Keratinocyte (primary cell): ENCODE measurements at places on chromosomes 2 and 18. TPM values are rescaled to one million over a fixed set of nuclear protein-coding genes. Genes with fewer than 3 reads are reported as not detected.

ELOA2 gene
- polyA plus RNA-seq: not detected in 3 replicates

KCMF1 gene
- 75.9 to 111 TPM (median 95.1 TPM) in 3 replicates for polyA plus RNA-seq

DNA sequence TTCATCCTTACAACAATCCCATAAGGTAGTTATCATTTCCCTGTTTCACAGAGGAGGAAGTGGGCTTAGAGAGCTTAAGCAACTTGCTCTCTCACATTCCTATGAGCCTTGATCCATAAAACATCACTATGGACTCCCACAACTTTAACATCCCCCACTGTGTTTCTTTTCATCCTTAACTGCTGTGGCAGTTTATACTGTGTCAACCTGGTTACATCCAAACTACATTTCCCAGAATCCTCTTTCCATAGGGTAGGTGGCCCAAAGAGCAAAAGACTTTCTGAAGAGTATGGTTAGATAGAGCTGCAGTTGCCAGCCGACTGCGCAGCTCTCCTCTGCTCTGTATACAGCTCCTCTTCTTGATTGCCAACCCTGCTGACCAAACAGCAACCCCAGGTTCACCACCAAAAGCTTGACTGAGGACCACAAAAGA, 22.5 kb downstream of the MAP3K2 start:
- no peak for DNase-seq

DNA sequence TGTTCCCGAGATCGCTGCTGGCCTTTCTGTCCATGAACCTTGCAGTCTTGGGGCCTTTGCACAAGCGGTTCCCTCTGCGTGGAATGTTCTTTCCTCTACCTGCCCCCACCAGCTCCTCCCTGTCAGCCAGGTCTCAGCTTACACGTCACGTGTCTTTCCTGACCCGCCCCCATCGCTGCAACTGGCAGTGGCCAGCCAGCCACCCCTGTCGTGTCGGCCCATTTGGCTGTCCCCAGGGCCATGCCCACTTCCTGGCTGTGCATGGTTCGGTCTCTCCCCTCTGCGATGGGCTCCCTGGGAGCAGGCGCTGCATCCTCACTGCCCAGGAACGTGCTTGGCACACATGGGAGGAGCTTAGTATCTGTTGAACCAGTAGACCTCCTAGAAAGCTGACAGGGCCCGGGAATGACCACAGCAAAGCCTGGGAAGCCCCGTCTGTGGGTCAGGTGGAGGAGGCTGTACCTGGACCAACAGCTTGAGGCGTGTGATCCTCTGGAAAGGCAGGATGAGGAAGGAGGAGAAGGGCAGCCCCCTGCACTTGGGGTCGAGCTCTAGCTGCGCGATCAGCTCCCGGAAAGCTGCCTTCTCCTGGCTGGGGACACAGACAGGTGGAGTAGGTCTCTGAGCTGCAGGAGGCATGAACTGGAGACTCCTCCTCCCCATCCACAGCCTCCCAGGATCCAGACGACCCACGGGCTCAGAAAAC, 21.0 kb downstream of the SNORC start:
- no peak for DNase-seq

GRCh38 chr18:26700201-26700600, 151.8 kb upstream of the KCTD1 start:
- no peak for DNase-seq

- no peak for DNase-seq
Observed at GRCh38 chr2:70062270-70062669, 25.0 kb upstream of the PCBP1 start.

LOXHD1 gene
- not detected in 3 replicates for polyA plus RNA-seq

GRCh38 chr2:205218056-205218455, 464.2 kb upstream of the NRP2 start:
- DNase-seq: no peak

- no peak for DNase-seq
Observed at GRCh38 chr18:10265560-10266333, 188.7 kb upstream of the APCDD1 start.

- no peak for DNase-seq
Observed at GRCh38 chr18:1421502-1421901, 516.8 kb downstream of the ADCYAP1 start.

- no peak for DNase-seq
Observed at GRCh38 chr18:22688877-22689496, 244.1 kb upstream of the RBBP8 start.

PFN4 gene
- 0.14 to 0.28 TPM (median 0.16 TPM) in 3 replicates for polyA plus RNA-seq

- DNase-seq: no peak
Observed at GRCh38 chr2:173962583-173963110, 2.5 kb downstream of the SP3 start.

GRCh38 chr18:64091526-64091925, 57.4 kb downstream of the LINC00305 start:
- no peak for DNase-seq

HRH4 gene
- 0.01 to 0.15 TPM (median 0.03 TPM) in 3 replicates for polyA plus RNA-seq

CGREF1 gene
- polyA plus RNA-seq: 1.1 to 1.4 TPM (median 1.3 TPM) in 3 replicates

- DNase-seq: no peak
Observed at GRCh38 chr2:55025082-55025481, 25.2 kb downstream of the RTN4 start.

DNA sequence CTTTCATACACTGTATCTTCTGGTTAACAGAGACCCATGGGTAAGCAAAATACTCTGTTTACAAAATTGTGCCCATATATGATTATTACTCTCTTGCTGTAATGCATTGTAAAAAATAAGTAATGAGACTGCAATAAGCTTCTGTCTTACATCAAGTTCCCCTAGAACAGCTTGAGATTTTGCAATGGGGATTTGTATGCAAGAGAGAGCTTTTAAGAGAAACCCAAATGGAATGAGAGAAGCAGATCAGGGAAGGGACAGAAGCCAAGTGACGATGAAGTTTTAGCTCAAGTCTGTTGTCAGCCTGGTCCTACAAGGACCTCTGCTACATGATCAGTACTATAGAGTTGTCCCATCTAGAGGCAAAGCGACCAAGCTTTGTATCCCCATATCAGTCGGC, 218.1 kb upstream of the VWC2L start:
- DNase-seq: no peak

- DNase-seq: no peak
Observed at GRCh38 chr2:206766057-206766930, 888 bp downstream of the FASTKD2 start.

DNA sequence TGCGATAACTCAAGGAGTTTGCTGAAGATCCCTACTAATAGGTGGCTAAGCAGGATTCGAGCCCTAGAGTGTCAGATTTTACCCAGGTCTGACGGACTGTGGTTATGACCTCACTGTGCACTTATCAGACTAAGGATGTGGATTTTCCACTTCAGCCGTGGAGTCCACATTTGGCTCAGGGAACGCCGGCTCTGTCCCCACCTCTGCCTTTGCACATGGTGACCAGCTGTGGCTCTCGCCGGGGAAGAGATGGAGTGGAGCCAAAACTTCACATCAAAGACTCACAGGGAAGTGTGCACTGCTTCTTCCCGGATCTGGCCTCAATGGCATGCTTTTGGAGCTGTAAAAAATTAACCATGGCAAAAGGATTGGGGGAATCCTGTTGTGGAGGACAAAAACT, 249.3 kb upstream of the APCDD1 start:
- no peak for DNase-seq

DNA sequence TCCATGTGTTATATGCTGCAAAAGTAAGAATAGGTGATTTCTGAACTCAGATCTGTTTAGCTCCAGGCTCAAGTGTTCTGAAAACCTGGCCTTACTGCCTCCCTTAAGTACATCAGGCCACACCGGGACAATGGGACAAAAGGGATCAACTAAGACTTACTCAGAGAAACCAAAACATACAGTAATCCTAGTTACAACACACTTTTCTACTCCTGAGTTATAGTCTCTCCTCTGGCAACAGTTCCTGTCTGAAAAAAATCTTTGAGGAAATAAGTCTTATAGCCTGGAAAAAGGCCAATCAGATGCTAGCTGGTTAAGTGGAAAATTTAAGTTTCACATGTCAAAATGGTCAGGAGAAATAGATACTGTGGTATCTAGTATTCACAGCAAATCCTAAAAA, 5.6 kb downstream of the METTL5 start:
- DNase-seq: no peak

GRCh38 chr2:11705711-11706110, 35.7 kb upstream of the NTSR2 start:
- no peak for DNase-seq

ARHGAP15 gene
- polyA plus RNA-seq: 0.21 TPM in 1 of 3 replicates, not detected in the others

DNA sequence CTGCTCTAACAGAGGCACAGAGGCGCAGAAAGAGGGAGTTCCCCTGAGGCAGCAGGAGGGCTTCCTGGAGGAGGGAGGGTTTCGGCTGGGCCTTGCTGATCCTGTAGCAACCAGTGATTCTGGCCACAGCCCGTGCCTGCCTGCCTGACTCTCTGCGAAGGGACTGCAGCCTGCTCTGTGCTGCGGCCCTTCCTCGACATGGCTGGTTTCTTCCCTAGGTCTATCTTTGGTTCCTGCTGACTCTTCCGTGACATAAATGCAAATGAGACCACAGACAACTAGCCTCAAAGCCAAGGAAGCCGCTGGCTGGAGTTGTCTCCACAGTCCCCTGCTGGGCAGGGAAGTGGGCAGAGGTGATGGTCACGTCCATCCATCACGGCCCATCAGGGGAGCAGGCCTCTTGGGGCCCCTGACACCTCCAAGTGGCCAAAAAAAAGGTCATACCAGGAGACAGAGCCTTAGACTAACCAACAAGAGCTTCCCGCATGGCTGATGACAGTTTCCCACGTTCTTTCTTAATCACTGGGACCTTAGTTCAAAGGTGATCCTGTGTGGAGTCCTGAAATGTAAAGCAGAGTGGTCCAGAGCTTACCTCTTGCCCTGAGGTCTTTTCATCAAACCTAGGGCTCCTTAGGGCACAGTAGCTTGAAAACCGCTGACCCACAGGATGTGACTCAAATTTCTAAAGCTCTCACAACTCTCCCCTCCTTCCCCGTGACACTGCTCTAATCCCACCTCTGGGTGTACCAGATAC, 55.3 kb downstream of the HS1BP3 start:
- DNase-seq: no peak

CXCR4 gene
- polyA plus RNA-seq: 0.06 to 0.21 TPM (median 0.08 TPM) in 3 replicates

DNA sequence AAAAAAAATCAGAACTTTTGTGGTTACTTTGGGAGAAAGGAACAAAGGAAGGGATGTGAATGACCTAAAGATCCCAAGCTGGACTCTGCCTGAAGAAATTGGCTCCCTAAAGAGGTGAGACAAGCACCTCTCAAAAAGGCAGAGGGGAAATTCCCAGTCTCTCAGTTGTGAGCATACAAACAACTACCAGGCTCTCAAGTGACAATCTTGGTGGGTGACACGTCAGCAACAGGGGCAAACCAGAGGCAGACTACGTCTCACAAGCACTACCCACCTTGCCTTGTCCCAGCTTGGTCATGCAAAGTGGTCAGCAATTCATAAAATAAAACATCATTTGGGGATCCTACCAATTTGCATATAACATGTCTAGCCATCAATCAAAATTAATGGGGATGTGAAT, 24.3 kb upstream of the LRATD1 start:
- DNase-seq: no peak

DNA sequence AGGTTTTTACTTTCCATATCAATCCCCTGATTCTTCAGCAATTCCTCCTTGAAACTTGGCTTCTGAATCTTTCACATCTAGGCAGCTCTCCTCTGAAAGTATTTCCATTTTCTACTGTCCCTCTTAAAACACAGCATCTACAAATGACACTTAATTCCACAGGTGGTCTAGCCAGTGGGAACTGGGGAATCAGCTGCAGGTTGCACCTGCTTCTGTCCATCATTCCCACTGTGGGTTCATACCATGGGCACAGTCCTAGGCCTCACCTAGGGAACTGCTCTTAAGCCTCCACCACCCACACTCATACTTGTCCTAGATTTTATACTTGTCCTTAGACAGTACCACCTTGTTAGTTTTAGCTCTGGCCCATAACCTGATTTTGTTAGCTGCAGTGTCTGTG, 2.2 kb downstream of the LOXL3 start:
- DNase-seq: no peak
